A549 treated with dexamethasone at 1 μM for 4 hours (cell line): ENCODE measurements at places on chromosomes 5 and 9. TPM values are rescaled to one million over a fixed set of nuclear protein-coding genes. Genes with fewer than 3 reads are reported as not detected.

SLC46A2 gene
- total RNA-seq = not detected in 5 replicates

APBA1 gene
- 0.13 to 0.68 TPM (median 0.15 TPM) in 5 replicates for total RNA-seq

TRIM7 gene
- total RNA-seq = 30.2 to 42.5 TPM (median 40.0 TPM) in 5 replicates

NTNG2 gene
- 0.57 to 2.3 TPM (median 1.5 TPM) in 5 replicates for total RNA-seq

ENG gene
- total RNA-seq = 0.07 to 0.16 TPM (median 0.09 TPM) in 5 replicates

PHYHD1 gene
- 0.08 to 0.42 TPM (median 0.38 TPM) in 5 replicates for total RNA-seq

ENTREP1 gene
- total RNA-seq = 0.45 to 0.97 TPM (median 0.77 TPM) in 5 replicates

PCDHB5 gene
- total RNA-seq = 1.1 to 1.6 TPM (median 1.4 TPM) in 5 replicates

DNM1 gene
- total RNA-seq = 62.4 to 106 TPM (median 95.8 TPM) in 5 replicates

FAM221B gene
- total RNA-seq = not detected in 5 replicates

CARD9 gene
- 0.34 to 1.9 TPM (median 0.99 TPM) in 5 replicates for total RNA-seq

ARHGEF28 gene
- 9.5 to 12.9 TPM (median 11.0 TPM) in 5 replicates for total RNA-seq

ZNF462 gene
- total RNA-seq = 2.7 to 4.6 TPM (median 4.2 TPM) in 5 replicates

PSD2 gene
- 0.02 to 0.05 TPM (median 0.02 TPM) in 4 of 5 replicates, not detected in the other for total RNA-seq

GABRB2 gene
- total RNA-seq = 0.01 TPM in 1 of 5 replicates, not detected in the others

TSSK1B gene
- total RNA-seq = not detected in 5 replicates

FBXL17 gene
- 4.8 to 8.7 TPM (median 7.5 TPM) in 5 replicates for total RNA-seq

BARX1 gene
- total RNA-seq = 8.3 to 12.5 TPM (median 11.2 TPM) in 5 replicates

FOXI1 gene
- total RNA-seq = not detected in 5 replicates

PDZD2 gene
- 0.36 to 0.65 TPM (median 0.60 TPM) in 5 replicates for total RNA-seq

IQGAP2 gene
- total RNA-seq = 1.9 to 3.1 TPM (median 2.5 TPM) in 5 replicates

BHMT gene
- not detected in 5 replicates for total RNA-seq

SMIM33 gene
- not detected in 5 replicates for total RNA-seq

FABP6 gene
- total RNA-seq = 0.76 to 1.8 TPM (median 1.1 TPM) in 5 replicates

CA9 gene
- 5.6 to 10.5 TPM (median 8.9 TPM) in 5 replicates for total RNA-seq

FBLL1 gene
- 0.06 to 0.13 TPM (median 0.08 TPM) in 4 of 5 replicates, not detected in the other for total RNA-seq

GFI1B gene
- 0.05 to 0.17 TPM (median 0.06 TPM) in 5 replicates for total RNA-seq

POLR3G gene
- total RNA-seq = 15.3 to 18.8 TPM (median 16.7 TPM) in 5 replicates

TOR4A gene
- total RNA-seq = 16.3 to 27.6 TPM (median 24.2 TPM) in 5 replicates

SV2C gene
- 0.01 TPM in 1 of 5 replicates, not detected in the others for total RNA-seq

GNA14 gene
- total RNA-seq = 0.09 TPM in 1 of 5 replicates, not detected in the others
